ENCODE measurements at places on chromosomes 6 and 20.
A peak's percentile ranks its signal among the peaks of the same experiment; 100 is the strongest.

- peak overlapping the region; percentile 59 for H3K27ac ChIP-seq
- peaks cover 34% of the 10 kb centered on the region for H3K4me1 ChIP-seq
- no peaks in the 10 kb centered on the region for H3K27me3 ChIP-seq
- H3K36me3 ChIP-seq, result peaks cover 9% of the 10 kb centered on the region
- no peak for DNase-seq
Observed at GRCh38 chr6:149231778-149232177, 85.7 kb upstream of the TAB2 start.

DNA sequence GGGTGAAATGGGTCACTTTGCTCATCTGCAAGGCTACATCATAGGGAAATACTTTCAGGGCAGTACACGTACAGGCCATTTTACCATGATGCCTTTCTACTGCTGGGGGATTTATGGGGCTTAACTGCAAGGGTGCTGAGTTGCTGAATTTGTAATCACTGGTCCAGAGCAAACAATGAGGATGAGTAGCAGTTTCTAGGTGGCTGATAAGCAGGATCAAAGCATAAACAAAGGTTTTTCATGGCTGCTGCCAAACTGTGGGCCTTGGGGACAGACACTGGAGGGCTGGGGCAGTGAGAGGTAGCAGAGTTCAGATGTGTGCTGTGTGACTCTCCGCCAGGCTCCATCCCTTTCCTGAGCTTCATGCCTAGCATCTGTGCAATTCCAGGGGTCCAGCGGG, 68.3 kb downstream of the CNBD2 start:
- H3K4me1 ChIP-seq, result peaks cover 15% of the 10 kb centered on the region
- H3K36me3 ChIP-seq, result no peaks in the 10 kb centered on the region
- DNase-seq, result no peak
- H3K4me3 ChIP-seq, result no peak overlapping the region
- H3K27me3 ChIP-seq, result no peaks in the 10 kb centered on the region
- no peak overlapping the region for H3K27ac ChIP-seq

- DNase-seq, result no peak
- no peaks in the 10 kb centered on the region for H3K36me3 ChIP-seq
- peaks cover 33% of the 10 kb centered on the region for H3K4me1 ChIP-seq
- H3K4me3 ChIP-seq, result no peak overlapping the region
Observed at GRCh38 chr6:143543435-143543834, 31.9 kb upstream of the FUCA2 start.

DNA sequence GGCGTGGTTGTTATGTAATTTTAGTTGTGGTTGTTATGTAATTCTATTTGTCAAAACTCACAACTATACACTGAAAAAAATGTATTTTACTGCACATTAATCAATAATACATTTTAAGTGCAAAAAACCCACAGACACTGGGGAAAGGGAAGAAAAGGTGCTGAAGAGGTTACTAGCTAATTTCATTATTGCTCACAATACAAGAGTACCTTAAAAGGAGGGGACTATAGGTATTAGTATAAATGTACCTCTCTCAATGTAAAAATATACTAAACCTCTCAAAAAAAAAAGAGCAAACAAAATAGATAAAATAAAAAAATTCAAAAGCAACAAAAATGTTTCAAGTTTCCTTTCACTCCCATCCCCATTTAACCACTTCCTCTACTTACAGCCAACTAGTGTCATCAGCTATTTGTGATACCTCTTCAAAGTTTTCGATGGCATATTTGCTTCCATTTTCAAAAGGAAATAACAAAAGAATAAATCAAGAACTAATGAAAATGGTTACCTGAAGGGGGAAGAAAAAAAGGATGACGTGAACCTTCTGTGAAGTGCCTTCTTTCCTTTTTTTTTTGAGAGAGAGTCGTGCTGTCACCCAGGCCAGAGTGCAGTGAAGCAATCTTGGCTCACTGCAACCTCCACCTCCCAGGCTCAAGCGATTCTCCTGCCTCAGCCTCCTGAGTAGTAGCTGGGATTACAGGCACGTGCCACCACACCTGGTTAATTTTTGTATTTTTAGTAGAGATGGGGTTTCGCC, 30.2 kb downstream of the RANBP9 start:
- no peaks in the 10 kb centered on the region for H3K27me3 ChIP-seq
- H3K4me3 ChIP-seq, result no peak overlapping the region
- H3K27ac ChIP-seq, result no peak overlapping the region

- H3K27ac ChIP-seq, result no peak overlapping the region
- DNase-seq, result no peak
Observed at GRCh38 chr6:20814494-20814893, 280.2 kb downstream of the CDKAL1 start.

GRCh38 chr6:158284007-158284875, 28.0 kb upstream of the TULP4 start:
- H3K36me3 ChIP-seq, result no peaks in the 10 kb centered on the region
- H3K4me3 ChIP-seq, result no peak overlapping the region
- no peaks in the 10 kb centered on the region for H3K27me3 ChIP-seq
- H3K27ac ChIP-seq, result no peak overlapping the region
- H3K4me1 ChIP-seq, result no peaks in the 10 kb centered on the region

DNA sequence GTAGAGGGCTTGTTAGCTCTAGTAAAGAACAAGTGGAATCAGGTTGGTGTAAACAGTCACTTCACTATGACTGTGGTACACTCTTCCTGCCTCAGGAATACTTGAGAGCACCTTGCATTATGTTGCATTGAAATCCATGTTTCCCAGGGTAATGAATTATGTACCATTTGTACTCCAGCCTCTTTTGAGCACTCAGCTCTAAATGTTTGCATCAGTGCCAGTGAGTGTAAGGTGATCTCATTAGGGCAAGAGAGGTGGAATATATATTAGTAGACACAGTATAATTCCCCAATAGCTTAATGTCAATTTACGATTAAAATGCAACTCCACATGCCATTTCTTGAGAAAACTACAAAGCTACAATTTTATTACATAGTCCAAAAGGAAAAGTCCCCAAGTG, 319.6 kb upstream of the POU3F2 start:
- peaks cover 13% of the 10 kb centered on the region for H3K27me3 ChIP-seq
- no peaks in the 10 kb centered on the region for H3K4me1 ChIP-seq
- H3K36me3 ChIP-seq, result no peaks in the 10 kb centered on the region
- DNase-seq, result no peak

DNA sequence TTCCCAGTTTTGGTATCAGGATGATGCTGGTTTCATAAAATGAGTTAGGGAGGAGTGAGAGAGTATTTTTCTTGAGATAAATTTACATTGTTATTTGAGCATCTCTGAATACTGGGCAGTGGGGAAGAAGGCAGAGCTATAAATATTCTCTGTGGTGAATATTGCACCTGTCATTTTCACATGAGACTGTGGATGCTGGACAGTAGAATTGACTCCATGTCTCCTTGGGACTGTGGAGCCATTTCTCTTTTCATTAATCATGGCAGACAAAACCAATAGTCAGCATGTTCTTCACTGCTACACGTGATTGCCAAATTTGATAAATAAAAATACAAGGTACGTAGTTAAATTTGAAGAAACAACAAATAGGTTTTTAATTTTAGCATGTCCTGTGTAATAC, 81.2 kb upstream of the PHACTR1 start:
- H3K27ac ChIP-seq, result no peak overlapping the region
- no peak for DNase-seq
- H3K36me3 ChIP-seq, result no peaks in the 10 kb centered on the region
- peaks cover 8% of the 10 kb centered on the region for H3K4me1 ChIP-seq

DNA sequence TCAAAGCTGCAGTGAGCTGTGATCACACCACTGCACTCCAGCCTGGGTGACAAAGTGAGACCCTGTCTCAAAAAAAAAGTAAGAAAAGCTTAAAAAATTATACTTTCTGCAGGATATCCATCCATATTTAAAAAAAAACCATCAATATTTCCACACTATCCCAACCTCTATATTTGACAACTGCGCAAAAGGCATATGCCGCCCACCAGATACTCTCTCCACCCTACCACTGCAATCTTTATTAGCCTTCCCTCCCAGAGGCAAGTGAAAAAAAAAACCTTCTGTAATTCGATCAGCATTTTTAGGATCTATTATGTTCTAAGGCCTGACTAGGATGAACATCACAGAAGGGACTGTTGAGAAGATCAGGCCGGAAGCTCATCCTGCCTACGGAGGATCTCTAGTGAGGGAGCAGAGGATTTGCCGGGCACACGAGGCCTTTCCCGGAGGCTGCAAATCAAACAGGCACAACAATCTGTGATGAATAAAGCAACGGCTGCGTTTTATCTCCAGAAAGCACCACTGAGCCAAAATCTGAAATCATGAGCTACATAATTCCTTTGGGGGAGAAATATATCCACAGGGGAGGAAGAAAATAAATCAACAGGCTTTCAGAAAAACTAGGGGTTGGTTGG, 65.9 kb downstream of the GFOD1 start:
- H3K36me3 ChIP-seq, result peaks cover 5% of the 10 kb centered on the region
- H3K27ac ChIP-seq, result no peak overlapping the region
- H3K4me1 ChIP-seq, result peaks cover 47% of the 10 kb centered on the region
- H3K4me3 ChIP-seq, result no peak overlapping the region
- H3K27me3 ChIP-seq, result no peaks in the 10 kb centered on the region
- DNase-seq, result no peak

GRCh38 chr6:105791179-105791578, 295.0 kb upstream of the PRDM1 start:
- peaks cover 48% of the 10 kb centered on the region for H3K4me1 ChIP-seq
- DNase-seq, result no peak
- no peak overlapping the region for H3K27ac ChIP-seq
- no peak overlapping the region for H3K4me3 ChIP-seq
- no peaks in the 10 kb centered on the region for H3K27me3 ChIP-seq

- no peak overlapping the region for H3K4me3 ChIP-seq
- no peaks in the 10 kb centered on the region for H3K27me3 ChIP-seq
- H3K4me1 ChIP-seq, result no peaks in the 10 kb centered on the region
- peaks cover 36% of the 10 kb centered on the region for H3K36me3 ChIP-seq
- no peak for DNase-seq
Observed at GRCh38 chr6:52027699-52028098, 59.7 kb downstream of the PKHD1 start.

DNA sequence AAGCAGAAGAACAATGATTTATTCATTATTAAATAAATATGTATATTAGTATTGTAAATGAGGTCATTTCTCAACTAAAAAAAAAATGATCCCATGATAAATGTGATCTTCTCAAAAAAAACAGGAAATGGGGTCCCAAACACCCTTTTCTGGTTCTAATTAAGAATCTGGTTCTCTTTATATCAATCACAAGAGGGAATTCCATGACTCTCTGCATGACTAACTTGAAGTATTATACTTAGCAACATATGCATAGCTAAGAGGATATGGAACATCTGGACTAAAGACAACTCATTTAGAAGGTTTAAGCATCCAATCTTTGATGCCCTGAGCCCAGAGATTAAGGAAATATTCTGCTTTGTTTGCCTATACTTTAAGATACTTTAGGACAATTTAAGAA, 89.7 kb upstream of the EMILIN3 start:
- no peak overlapping the region for H3K4me3 ChIP-seq
- no peaks in the 10 kb centered on the region for H3K27me3 ChIP-seq
- DNase-seq, result no peak
- H3K36me3 ChIP-seq, result peaks cover 17% of the 10 kb centered on the region
- H3K4me1 ChIP-seq, result no peaks in the 10 kb centered on the region

GRCh38 chr6:85262621-85263020, 187.3 kb upstream of the NT5E start:
- no peaks in the 10 kb centered on the region for H3K36me3 ChIP-seq
- H3K4me3 ChIP-seq, result no peak overlapping the region
- H3K4me1 ChIP-seq, result no peaks in the 10 kb centered on the region
- DNase-seq, result no peak
- H3K27ac ChIP-seq, result no peak overlapping the region

DNA sequence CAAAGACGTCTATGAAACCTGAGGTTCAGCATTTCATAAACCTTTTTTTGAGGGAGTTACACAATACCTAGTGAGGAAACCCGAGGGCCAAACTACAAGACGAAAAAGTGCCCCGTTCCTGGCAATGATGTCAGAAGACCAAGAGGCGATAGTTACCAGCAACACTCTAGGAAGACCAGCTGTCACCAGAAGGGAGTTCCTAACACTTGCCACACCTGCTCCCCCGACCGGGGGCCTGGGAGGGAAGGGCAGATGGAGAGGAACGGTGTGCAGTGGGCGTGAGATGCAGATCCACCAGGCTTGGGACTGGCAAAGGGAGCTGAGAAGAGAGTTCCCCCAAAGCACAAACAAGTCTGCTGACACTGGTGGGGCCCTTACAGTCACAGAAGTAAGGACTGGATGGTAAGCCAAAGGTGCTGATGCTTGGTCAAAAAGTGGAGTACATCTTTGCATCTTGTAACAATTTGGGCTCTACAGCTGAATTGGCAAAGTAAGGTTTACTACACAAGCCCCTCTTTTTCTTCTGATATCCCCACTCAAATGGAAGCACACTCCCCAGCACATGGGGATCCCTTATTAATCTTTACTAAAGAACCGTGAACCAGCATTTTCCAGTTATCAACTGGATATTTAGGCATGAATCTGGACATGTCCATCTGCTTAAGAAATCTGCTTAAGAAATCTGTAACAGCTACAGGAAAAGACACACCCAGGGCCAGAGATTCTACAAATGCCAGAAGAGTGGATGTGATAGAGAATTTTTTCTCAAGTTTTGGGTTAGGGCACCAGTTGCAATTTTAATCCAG, 38.5 kb downstream of the PANK2 start:
- no peaks in the 10 kb centered on the region for H3K27me3 ChIP-seq
- peaks cover 53% of the 10 kb centered on the region for H3K36me3 ChIP-seq
- DNase-seq, result no peak
- peak overlapping the region; percentile 80 for H3K27ac ChIP-seq
- no peak overlapping the region for H3K4me3 ChIP-seq
- peaks cover 4% of the 10 kb centered on the region for H3K4me1 ChIP-seq

GRCh38 chr6:26311385-26312095, 53.5 kb upstream of the BTN3A2 start:
- H3K4me3 ChIP-seq, result peak overlapping the region; percentile 75
- H3K27me3 ChIP-seq, result no peaks in the 10 kb centered on the region
- H3K36me3 ChIP-seq, result peaks cover 40% of the 10 kb centered on the region
- H3K4me1 ChIP-seq, result peaks cover 43% of the 10 kb centered on the region

DNA sequence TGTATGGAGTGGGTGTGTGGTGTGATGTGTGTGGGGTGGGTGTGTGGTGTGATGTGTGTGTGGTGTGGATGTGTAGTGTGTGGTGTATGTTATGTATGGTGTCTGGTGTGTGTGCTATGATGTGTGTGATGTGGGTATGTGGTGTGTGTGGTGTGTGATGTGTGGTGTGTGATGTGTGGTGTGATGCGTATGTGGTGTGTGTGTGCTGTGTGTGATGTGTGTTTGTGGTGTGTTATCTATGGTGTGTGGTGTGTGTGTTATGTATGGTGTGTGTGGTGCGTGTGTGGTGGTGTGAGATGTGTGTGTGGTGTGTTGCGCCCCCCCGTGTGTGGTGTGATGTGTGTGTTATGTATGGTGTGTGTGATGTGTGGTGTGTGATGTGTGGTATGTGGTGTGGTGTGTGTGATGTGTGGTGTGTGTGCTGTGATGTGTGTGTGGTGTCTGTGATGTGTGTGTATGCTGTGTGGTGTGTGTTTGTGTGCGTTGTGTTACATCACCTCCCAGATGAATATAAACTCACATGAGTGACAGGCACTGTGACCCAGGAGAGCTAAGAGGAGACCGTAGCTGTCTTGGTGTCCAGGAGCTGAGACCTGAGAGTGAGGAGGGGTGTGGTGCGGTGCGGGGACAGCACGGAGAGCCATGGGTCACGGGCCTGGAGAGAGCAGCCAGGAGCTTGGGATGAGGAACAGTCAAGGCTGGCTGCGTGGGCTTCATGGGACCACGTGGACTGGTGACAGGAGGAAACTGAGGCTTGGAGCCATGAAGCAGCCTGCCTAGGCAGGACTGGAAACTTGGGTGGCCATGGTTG, 8.8 kb downstream of the DLGAP4 start:
- peaks cover 84% of the 10 kb centered on the region for H3K27me3 ChIP-seq
- peaks cover 11% of the 10 kb centered on the region for H3K4me1 ChIP-seq
- H3K36me3 ChIP-seq, result no peaks in the 10 kb centered on the region
- no peak overlapping the region for H3K4me3 ChIP-seq
